Esophagus squamous epithelium (tissue), 5 donors: ENCODE measurements at places on chromosomes 7 and 10.

- no peak overlapping the region for H3K4me3 ChIP-seq
- DNase-seq = no peak
- no peaks in the 10 kb centered on the region for H3K4me1 ChIP-seq
- no peaks in the 10 kb centered on the region for H3K27me3 ChIP-seq
- no peaks in the 10 kb centered on the region for H3K36me3 ChIP-seq
Observed at GRCh38 chr7:80002865-80003264, 131.8 kb upstream of the GNAI1 start.

DNA sequence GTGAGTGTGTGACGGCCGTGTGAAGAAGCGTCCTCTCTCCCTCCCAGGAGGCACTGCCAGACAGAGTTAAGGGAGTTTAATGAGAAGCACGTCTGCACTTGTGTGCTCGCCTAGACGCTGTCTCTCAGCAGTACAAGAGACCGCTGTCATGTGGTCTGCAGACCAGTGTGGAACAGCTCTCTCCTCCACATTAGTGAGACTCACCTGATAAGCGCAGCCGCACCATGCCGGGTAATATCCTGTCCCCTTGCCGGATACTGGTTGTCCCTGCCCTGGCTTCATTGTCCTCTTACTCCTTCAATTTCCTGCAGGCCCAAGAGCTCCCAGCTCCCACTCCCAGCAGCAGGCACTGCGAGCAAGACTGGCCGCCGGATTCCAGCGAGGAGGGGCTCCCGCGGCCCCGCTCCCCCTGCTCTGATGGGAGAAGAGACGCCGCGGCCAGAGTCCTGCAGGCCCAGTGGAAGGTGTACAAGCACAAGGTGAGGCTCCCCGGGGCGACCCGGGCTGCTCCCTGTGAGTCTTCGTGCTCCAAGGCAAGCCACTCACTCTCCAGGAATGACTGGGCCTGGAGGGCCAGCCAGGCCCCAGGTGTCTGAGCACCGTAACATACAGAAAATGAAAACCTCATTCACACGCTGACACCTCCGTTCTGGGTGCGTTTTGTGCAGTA, 33.5 kb upstream of the TTYH3 start:
- H3K27me3 ChIP-seq = no peaks in the 10 kb centered on the region
- DNase-seq = no peak
- H3K4me1 ChIP-seq = no peaks in the 10 kb centered on the region
- H3K36me3 ChIP-seq = peaks cover 86% of the 10 kb centered on the region

GRCh38 chr7:2796358-2797352, 47.5 kb downstream of the GNA12 start:
- peaks cover 7% of the 10 kb centered on the region for H3K36me3 ChIP-seq
- no peak for DNase-seq
- no peak overlapping the region for H3K4me3 ChIP-seq
- H3K27me3 ChIP-seq = no peaks in the 10 kb centered on the region
- no peaks in the 10 kb centered on the region for H3K4me1 ChIP-seq

- H3K27ac ChIP-seq = no peak overlapping the region
- DNase-seq = no peak
- no peak overlapping the region for H3K4me3 ChIP-seq
- no peaks in the 10 kb centered on the region for H3K4me1 ChIP-seq
- H3K27me3 ChIP-seq = no peaks in the 10 kb centered on the region
Observed at GRCh38 chr7:43487731-43488073, 95.2 kb upstream of the STK17A start.

DNA sequence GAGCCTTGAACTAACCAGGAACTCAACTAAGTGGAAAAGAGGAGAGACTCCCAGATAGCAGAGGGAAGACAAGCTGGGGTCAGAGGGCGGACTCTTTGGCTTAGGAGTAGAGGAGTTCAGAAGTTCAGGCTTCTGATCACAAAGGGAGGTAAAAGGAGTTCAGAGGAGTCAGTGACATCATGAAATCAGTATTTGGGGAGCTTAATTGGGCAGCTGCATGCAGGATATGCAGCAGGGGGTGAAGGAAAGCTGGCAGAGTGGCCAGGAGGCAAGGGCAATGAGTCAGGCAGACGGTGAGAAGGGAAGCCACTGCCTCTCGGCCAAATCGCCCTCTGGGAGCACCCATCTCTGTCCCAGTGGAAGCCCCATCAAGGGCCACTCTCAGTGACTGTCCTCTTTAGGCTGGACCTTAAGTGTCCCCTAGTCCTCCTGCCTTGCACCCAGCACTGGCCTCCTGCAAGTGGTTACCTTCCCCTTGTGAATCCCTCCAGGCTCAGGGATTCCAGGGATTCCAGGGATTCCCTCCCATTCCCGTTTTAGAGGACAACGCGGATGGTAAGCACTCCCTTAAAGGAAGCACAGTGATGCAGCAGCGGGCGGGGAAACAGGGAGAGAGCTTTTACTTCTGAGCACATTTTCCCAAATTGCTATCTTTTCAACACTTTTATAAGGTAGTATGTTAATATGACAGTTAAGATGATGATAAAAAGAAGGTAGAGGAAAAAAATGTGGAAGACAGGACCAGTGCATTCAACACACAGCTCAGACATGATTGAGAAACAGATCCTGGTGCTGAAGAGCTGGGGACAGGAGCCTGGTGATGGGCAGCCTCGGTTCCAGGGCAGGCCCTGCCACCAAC, 72.6 kb downstream of the KCNMA1 start:
- no peaks in the 10 kb centered on the region for H3K27me3 ChIP-seq
- DNase-seq = no peak

GRCh38 chr7:67857698-67858097, 861.1 kb downstream of the TYW1 start:
- H3K4me3 ChIP-seq = no peak overlapping the region
- H3K27me3 ChIP-seq = no peaks in the 10 kb centered on the region
- no peak for DNase-seq

- H3K27ac ChIP-seq = no peak overlapping the region
- no peak overlapping the region for H3K4me3 ChIP-seq
- H3K4me1 ChIP-seq = peaks cover 19% of the 10 kb centered on the region
- no peaks in the 10 kb centered on the region for H3K36me3 ChIP-seq
- H3K27me3 ChIP-seq = no peaks in the 10 kb centered on the region
Observed at GRCh38 chr7:108076156-108076555, 54.0 kb downstream of the LAMB4 start.

DNA sequence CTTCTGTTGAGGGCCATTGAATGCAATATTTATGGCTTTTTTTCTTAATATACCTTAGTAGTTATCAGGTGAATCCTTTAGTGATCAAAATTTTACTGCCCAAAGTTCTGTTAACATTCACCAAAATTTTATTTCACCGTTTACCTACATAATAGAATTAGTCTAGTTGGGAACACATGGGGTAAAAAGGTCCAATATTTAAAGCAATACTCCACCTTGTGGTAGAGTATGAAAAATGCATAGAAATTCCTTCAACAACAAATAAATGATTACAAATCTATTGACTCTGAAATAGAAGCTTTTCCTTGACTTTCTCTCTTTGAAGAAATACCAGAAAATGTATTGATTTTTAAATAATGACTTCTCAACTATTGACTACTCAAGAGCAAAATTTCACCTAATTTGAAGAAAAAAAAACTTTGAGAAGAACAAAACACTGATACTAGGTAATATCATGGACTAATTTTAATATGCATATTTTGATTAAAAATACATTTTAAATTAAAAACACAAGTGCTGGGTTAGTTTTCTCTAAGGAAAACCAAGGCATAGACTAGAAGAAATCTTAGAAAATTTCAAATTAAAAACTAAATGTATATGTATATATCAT, 43.3 kb downstream of the POLR1F start:
- DNase-seq = no peak
- H3K4me1 ChIP-seq = no peaks in the 10 kb centered on the region
- H3K36me3 ChIP-seq = no peaks in the 10 kb centered on the region
- H3K27ac ChIP-seq = no peak overlapping the region

DNA sequence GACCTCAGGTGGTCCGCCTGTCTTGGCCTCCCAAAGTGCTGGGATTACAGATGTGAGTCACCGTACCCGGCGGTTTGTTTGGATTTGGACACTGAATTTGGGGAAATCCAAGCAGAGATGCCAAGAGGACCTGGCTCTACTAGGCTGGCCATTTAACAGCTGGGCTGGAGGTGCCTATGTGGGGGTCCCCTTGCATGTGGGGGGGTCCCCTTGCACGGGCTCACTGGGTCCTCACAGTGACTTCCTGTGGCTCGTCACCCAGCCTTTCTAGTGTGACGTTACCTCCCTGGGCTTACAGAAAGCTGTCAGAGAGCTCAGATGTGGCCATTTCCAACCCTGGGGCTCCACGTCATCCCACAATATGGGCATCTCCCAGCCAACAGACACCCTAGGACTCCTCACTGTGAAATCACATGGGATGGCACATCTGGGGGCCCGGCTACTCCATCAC, 49.3 kb upstream of the GNA12 start:
- H3K36me3 ChIP-seq = no peaks in the 10 kb centered on the region
- no peaks in the 10 kb centered on the region for H3K4me1 ChIP-seq
- DNase-seq = no peak
- H3K4me3 ChIP-seq = no peak overlapping the region

DNA sequence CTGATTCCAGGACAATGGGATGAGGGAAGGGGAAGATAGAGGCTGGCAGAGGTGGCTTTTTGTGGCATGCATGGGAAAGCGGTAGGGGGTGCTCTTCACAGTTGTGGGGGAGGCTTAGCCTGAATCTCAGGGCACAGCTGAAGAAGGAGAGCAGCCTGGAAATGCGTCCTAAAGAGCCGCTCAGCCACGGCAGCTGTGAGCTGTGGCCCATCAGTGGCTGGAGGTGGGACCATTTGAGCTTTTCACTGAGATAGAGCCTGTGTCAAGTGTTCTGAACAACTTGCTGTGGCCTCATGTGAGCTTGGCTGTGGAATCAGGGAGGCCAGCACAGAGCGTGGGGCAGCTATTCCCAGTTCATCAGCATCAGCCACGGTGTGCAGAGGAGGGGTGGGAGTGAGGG, 100.3 kb upstream of the INSYN2A start:
- DNase-seq = no peak
- H3K27ac ChIP-seq = no peak overlapping the region
- H3K4me1 ChIP-seq = no peaks in the 10 kb centered on the region
- no peaks in the 10 kb centered on the region for H3K27me3 ChIP-seq
- H3K36me3 ChIP-seq = no peaks in the 10 kb centered on the region

- no peaks in the 10 kb centered on the region for H3K4me1 ChIP-seq
- no peak overlapping the region for H3K27ac ChIP-seq
- no peaks in the 10 kb centered on the region for H3K36me3 ChIP-seq
- no peak for DNase-seq
- no peak overlapping the region for H3K4me3 ChIP-seq
Observed at GRCh38 chr7:157474685-157475084, 137.9 kb downstream of the DNAJB6 start.

DNA sequence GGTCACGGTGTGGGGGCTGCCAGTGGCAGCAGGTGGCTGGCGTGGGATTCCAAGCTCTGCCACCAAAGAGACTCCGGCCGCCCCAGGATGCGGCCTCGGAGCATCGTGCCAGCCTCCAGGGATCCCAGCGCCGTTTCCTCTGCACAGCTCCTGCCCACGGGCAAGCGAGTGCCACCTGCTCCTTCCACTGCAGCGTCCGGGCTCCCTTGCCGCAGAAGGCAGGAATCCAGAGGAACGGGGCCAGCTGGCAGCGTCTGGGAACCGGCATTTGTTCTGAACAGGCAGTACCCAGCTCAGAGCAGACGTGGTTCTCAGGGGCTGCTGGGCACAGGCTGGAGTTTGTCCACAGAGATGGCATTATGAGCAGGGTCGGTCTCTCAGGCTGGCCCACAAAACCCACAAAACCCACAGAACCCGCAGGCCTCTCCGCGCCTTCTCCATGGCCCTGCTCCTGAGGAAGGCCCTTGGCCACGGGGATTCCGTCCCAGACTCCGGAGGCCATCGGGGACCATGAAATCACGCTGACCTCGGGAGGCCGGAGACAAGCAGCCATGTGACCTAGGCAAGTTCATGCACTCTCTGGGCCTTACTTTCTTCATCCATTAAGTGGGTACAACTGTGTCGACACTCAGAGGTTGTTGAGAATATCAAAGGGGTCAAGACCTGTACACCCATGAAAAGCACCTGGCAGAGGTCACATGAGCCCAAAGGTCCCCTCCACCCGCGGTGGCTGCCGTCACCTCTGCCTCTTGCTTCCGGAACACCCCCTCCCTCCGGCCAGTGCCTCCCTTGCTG, 72.1 kb upstream of the TNRC18 start:
- peaks cover 3% of the 10 kb centered on the region for H3K36me3 ChIP-seq
- H3K4me3 ChIP-seq = no peak overlapping the region
- peaks cover 12% of the 10 kb centered on the region for H3K4me1 ChIP-seq
- no peaks in the 10 kb centered on the region for H3K27me3 ChIP-seq
- no peak for DNase-seq
- peak overlapping the region; percentile 43 for H3K27ac ChIP-seq

DNA sequence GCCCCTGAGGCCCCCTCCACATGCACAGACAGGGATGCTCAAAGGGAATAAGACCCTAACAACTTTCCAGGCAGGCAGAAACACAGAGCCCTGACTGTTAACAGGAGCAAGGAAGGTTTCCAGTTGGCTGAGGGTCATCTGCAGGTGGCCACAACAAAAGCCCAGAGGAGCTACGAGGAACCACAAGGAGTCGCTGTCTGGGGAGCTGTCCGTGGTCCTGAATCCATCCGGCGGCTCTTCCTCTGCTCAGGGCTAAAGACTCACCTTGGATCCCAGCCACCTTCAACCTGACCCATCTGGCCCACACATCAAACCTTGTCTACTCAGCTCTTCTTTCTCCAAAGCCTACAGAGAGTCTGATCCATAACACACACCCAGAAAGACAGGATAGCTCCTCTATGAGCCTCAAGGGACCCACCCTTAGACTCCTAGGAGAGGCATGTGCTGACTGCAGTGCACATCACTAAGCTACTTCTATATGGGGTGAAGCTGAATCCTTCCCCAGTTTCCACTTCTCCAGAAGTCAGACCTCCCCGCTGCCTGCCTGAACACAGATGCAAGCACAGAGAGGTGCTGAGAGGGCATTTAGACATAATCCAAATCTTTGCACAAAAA, 104.0 kb downstream of the SLIT1 start:
- peaks cover 85% of the 10 kb centered on the region for H3K27me3 ChIP-seq
- no peaks in the 10 kb centered on the region for H3K36me3 ChIP-seq
- DNase-seq = no peak
- H3K4me1 ChIP-seq = no peaks in the 10 kb centered on the region

DNA sequence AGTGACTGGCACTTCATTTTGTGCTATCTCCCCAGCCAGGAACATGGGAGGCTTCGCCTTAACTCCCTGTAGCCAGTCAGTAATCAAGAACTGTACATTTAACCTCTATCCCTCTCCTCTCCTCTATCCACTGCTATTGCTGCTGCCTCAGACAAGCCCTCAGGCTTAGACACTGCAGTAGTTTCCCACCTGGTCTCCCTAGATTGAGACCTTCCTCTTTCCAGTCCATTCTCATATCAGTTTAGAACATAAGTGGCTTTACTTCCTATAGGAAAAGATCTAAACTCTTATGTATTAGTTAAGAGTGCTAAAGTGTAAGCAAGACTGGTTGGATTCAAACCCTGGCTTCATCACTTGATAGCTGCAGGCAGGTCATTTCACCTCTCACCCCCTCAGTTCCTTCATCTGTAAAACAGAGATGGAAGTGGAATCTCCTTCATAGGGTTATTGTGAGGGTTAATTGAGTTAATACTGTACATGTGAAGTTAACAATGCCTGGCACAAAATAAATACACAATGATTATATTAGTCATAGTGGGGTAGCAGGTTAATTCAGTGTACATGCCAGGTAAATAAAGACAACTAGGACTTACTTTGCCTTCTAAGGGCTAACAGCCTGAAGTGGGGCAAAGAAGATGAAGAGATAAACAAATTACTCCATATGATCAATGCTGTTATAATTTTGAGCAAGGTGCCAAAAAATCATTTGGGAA, 76.1 kb downstream of the ZNF277 start:
- DNase-seq = no peak
- no peak overlapping the region for H3K27ac ChIP-seq
- H3K36me3 ChIP-seq = no peaks in the 10 kb centered on the region
- H3K27me3 ChIP-seq = no peaks in the 10 kb centered on the region
- no peaks in the 10 kb centered on the region for H3K4me1 ChIP-seq
